NCI-H82 (cell line): ENCODE measurements at places on chromosomes 2 and 18.

- DNase-seq: no peak
Measured at GRCh38 chr2:44397447-44398175, 35.9 kb downstream of the CAMKMT start.

DNA sequence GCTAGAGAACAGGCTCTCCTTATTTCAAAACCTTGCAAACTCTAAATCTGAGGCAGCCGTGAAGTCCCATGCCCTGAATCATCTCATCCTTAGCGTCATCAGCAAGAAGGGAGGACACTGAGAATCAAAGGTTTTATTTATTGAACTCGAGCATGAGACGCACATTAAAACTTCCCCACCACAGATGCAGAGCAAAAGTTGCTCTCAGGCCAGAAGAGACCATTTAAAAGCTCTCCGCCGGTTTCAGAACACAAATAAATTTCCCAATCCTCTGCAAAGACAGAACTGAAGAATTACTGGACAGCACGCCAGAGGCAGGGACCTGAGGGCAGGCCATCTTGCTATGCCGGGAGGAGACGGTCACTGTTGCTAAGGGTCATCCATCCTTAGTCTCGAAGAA, 1.3 kb downstream of the AMMECR1L start:
- no peak for DNase-seq

DNA sequence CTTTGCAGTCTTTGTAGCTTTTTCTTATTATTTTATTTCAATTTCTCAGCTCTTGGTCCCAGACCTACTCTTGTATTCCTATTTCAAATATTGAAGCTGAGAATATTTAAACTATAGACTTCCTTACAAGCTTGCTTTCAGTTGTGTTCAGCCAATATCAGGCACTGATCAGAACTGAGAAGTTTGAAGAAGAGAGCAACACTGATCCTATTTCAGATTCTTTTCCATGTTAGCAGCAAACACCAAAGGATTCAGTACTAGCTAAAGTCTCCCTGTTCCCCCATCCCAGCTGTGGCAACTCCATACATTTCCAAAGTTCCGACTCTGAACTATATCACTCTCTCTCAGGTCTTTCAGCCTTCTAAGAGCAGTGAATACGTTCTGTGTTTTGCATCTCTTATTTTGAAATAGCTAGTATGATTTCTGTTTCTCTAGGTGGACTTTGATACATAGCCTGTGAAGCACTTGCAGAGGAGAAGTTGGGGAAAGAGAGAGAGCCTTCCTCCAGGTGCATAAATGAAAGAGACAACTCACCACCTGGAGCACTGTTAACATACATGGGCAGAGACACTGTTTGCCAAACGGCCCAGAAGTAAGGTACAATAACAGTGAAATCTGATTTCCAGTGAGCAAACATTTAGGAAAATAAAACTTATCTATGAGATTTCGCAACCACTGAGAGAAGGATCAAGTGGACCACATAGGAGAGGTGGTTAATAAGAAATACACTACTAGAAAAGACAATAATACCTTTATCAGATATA, 135.0 kb upstream of the ZNF804A start:
- DNase-seq: no peak

GRCh38 chr2:162063899-162064298, 10.1 kb downstream of the DPP4 start:
- DNase-seq: no peak

GRCh38 chr2:11688222-11689069, 18.5 kb upstream of the NTSR2 start:
- DNase-seq: peak; percentile 83

DNA sequence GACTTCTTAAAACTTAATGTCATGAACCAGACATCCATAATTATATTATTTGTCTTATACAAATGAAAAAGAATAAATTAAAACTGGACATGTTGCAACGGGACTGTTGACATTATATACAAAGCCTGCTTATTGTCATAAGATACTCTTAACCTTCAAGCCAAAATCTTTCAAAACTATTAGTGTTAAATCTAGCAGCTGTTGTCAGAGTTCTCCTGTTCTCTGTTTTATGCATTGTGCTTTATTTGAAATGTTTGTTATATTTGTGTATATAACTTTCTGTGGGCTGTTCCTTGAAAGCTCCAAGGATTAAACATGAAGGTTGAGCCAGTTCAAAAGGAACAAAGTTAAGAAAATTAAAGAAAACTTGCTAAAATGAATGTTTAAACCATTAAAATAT, 335.5 kb upstream of the NT5C1B start:
- no peak for DNase-seq

DNA sequence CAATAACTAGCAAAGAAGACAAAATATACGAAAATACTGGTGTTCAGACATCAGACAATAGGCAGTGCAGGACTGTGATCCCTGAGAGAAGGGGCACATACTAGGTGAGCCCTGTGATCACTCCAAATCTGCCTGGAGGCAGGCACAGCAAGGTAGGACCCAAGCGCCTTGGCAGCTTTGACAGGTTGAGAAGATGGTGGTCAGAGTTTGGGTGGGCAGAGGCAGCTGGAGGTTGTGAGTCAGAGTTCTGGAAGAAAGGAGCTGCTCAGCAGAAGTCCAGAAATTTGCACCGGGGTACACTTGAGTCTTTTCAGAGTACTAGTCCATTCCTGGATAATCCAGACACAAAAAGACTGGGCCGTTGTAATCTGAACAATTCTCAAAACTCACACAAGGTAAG, 14.0 kb downstream of the KIF1A start:
- no peak for DNase-seq

DNA sequence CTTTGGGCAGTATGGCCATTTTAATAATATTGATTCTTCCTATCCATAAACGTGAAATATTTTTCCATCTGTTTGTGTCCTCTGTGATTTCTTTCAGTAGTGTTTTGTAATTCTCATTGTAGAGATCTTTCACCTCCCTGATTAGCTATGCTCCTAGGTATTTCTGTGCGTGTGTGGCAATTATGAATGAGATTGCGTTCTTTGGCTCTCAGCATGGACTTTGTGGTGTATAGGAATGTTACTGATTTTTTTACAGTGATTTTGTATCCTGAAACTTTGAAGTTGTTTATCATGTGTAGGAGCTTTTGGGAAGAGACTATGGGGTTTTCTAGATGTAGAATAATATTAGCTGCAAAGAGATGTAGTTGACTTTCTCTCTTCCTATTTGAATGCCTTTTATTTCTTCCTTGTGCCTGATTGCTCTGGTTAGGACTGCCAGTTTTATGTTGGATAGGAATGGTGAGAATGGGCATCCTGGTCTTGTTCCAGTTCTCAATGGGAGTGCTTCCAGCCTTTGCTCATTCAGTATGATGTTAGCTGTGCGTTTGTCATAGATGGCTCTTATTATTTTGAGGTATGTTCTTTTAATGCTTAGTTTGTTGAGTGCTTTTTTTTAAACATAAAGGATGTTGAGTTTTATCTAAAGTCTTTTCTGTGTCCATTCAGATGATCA, 27.0 kb upstream of the THUMPD2 start:
- DNase-seq: no peak

DNA sequence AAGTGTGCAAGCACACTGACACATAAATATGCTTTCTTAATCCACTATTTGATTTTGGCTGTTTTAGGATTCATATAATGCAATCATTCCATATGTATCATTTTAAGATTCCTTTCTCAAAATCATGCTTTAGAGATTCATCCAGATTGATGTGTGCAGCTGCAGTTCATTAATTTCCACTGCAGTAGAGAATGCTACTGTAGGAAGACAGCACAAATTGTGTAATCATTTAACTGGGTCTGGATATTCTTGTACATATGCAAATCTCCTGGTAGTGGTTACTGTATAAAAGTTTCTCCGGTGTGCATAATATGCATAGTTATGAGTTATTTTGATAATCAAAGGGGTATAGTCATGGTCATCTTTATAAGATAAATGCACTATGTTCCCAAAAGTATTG, 502.5 kb upstream of the ACVR2A start:
- no peak for DNase-seq

- DNase-seq: peak; percentile 51
Measured at GRCh38 chr2:49619804-49620203, 465.5 kb upstream of the FSHR start.

- DNase-seq: no peak
Measured at GRCh38 chr2:69227716-69228115, 159.3 kb downstream of the GFPT1 start.

DNA sequence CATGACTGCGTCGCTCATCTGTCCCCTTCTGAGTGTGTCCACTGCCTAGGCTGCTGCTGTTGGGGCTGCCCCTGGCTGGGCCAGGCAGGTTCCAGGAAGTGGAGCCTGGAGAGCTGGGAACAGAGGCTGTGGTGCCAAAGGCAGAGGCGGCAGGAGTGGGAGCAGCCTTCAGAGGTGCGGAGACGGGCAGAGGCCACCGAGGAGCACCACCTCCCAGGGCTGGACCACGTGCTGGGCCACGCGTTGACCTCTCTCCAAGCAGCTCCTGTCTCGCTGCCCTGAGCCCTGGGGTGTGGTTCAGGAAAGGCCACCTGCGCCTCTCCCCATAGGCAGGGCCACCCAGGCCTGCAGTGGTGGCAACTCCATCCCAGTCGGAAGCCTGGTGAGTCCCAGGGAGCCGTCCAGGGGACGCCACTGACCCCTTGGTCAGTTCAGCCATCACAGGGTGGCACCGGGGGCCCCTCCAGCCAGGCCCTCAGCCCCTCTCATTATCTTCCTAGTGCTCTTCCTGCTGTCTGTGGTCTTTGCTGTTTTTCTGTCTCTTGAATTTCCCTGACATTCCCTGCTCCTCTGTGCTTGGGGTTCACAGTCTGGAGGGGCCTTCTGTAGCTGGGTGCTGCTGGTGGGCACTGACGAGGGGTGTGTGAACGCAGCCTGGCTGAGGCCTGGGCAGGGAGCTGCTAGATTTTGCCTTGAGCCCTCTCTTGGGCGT, 122.8 kb upstream of the HS6ST1 start:
- no peak for DNase-seq

DNA sequence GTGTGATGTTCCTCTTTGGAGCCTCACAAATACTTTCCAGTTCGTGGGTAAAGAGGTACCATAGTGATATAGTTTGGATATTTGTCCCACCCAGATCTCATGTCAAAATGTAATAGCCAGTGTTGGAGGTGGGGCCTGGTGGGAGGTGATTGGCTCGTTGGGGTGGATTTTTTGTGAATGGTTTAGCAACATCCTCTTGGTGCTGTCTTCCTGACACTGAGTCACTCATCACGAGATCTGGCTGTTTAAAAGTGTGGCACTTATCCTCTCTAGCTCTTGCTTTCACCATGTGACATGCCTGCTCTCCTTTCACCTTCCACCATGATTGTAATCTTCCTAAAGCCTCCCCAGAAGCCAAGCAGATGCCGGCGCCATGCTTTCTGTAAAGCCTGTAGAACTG, 3.0 kb upstream of the CCDC93 start:
- no peak for DNase-seq

DNA sequence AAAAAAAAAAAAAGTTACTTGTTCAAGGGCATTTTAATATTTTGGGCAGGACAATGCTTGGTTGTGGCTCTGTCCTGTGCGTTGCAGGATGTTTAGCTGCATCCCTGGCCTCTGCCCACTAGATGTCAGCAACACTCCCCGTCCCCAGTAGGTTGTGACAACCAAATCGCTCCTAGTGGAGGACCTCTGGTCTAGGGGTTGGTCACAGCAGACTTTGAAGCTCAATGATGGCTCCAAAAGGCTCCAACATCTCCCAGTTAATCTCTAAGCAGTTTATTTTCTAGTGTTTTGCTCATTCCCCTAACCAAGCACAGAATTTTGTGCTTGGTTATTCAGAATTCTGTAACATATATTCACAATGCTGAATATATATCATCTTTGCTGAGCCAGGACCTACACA, 67.0 kb downstream of the CHRNA1 start:
- peak; percentile 85 for DNase-seq

DNA sequence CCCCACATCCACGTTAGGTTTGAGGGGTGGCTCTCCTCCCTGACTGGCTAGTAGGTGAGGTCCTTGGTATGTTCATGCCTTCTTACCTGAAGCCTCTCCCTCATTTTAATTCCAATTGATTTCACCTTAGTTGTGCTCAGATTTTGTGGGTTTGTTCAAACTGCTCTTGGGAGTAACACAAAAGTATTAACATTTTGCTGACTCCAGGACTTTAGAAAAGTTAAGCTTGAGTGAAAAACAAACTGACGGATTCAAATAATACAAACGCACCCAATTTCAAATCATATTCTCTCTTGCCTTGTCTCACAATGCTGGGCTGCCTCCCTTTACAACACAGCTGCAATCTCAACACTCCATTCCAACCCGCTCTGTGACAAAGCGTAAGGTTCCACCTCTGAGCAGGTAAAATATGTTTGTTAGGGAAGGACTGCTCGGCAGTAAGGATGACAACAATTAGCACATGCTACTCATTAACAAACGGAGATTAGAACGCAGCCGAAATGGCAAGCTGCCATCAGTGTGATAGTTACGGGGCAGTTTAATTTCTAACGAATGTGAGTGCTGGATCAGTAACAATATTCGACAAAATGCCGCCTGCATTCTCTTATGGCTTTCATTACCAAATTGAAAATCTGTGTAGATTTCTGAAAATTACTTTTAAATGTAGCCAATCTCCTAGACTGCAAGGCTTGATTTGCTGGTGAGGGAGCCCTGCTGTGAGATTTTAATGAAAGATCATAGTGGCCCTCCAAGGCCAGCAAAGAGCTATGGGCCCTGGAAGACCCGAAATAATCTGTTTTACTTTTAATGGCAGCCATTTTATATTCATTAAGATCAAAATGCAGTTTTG, 730.6 kb upstream of the FANCL start:
- no peak for DNase-seq

- DNase-seq: peak; percentile 43
Measured at GRCh38 chr2:53969285-53969967, 1.4 kb downstream of the PSME4 start.

- no peak for DNase-seq
Measured at GRCh38 chr2:102313950-102314349, 2.6 kb downstream of the IL1RL1 start.

DNA sequence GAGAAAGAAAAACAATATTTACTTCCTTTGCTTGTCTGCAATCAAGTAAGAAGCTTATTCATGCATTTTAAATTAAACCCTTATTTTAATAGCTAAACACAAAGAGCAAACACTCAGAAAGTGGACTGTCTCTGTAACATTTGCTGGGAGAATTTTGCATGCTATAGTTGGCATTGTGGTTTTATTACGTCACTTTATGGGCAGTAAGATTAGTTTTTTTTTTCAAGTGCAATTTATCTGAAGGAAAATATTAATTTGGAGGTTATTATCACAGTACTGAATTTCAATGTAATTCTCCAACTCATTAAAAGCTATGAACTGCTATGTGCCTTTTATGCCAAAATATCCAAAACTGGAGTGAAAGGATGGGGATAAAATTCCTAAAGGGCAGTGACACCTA, 103.3 kb downstream of the TMEFF2 start:
- DNase-seq: no peak
